Activated T-helper 1 cell treated with anti-CD3 and anti-CD28 coated beads, Interleukin-2, amount 50 U/mL, for 16 hours (primary cell): ENCODE measurements at places on chromosomes 13 and 19.

DNA sequence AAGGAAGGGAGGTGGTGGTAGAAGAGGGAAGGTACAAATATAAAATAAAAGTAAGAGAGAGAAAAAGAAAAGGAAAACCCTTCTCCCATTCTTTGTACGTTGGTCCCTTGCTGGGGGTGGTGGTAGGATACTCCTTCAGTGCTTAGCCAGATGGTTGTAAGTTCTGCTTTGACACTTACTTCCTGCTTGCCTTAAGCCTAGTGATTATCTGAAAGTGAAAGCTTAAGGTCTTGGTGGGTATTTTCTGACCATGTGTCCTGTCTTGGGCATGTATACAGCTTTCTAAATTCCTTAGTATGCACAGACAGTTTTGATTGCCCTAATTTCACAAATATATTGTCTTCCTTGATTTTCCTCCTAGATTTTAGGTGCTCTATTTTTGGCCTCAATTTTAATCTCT is 314.8 kb downstream of the PCDH17 start:
- DNase-seq = no peak

- no peak for DNase-seq
Observed at GRCh38 chr19:52297601-52298364, 814 bp downstream of the ZNF480 start.

DNA sequence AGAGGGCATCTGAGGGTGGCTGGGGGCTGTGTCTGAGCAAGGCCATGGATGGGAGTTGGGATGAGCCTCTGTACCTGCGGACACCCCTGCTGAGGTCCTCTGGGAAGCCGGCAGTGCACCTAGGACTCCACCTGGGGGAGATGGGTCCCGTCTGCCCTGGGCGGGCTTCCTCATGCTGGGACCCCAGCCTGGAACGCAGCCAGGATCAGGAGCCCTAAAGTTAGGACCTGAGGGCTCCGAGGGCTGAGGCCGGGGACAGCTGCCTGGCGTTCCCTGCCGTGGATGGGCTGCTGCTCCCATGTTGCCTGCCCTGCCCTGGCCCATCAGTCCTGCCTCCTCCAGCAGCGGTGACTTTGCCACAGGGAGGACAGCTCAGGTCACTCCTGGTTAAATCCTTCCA is 26.1 kb downstream of the CRTC1 start:
- no peak for DNase-seq

- no peak for DNase-seq
Observed at GRCh38 chr13:41111454-41111853, 21.1 kb downstream of the KBTBD6 start.

GRCh38 chr19:20357921-20358320 is 190.9 kb downstream of the ZNF486 start:
- no peak for DNase-seq

- no peak for DNase-seq
Observed at GRCh38 chr19:4064496-4065260, 2.0 kb downstream of the ZBTB7A start.

- no peak for DNase-seq
Observed at GRCh38 chr13:38967446-38967845, 23.2 kb downstream of the STOML3 start.

DNA sequence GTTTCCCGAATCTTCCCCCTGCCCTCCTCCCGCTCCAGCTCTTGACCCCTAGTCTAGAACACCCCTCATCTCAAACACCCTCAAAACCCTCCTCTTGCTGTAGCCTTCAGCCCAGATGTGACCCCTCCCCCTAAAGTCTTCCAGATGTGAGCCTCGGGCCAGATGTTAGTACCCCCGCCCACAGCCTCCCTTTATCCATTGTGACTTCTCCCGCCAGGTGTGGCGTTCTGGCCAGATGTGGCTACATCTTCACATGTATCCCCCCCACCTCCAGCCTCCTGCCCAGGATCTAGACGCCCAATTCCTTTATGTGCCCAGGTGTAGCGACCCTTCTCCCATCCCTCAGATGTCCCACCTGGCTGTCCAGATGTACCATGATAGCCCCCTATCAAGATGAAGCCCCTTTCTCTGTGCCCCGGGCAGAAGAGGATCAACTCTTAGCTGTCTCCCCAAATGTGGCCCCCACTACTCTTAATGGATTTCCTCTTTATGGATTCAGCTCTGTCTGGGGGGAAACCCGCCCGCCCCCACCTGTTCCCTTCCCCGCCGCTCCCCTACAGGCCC is 517 bp upstream of the LTBP4 start:
- no peak for DNase-seq

GRCh38 chr13:78802912-78803311 is 144.0 kb upstream of the OBI1 start:
- DNase-seq = no peak

DNA sequence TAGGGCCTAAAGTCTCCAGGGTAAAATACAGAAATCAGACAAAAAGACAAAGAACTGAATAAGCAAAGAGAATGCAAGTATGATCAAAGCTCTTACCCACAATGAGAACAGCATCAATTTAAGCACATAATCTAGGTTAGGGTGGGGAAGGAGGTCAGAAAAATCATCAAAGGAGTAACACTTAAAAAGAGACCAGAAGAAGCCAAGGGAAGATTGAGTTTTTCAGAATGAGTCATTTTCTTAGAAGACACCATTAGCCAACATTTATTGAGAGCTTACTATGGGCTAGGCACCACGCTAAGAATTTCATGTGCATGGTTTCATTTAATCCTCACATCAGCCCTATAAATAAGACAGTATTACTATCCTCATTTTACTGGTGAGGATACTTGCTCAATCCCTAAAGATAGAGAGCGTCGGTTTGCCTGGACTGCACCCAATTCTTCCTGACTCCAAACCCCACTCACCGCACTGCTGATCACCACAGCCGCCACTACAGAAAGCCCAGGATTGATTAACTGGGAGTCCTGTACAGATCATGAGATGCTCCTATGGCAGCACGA is 1.7 kb upstream of the SHISA2 start:
- DNase-seq = no peak

DNA sequence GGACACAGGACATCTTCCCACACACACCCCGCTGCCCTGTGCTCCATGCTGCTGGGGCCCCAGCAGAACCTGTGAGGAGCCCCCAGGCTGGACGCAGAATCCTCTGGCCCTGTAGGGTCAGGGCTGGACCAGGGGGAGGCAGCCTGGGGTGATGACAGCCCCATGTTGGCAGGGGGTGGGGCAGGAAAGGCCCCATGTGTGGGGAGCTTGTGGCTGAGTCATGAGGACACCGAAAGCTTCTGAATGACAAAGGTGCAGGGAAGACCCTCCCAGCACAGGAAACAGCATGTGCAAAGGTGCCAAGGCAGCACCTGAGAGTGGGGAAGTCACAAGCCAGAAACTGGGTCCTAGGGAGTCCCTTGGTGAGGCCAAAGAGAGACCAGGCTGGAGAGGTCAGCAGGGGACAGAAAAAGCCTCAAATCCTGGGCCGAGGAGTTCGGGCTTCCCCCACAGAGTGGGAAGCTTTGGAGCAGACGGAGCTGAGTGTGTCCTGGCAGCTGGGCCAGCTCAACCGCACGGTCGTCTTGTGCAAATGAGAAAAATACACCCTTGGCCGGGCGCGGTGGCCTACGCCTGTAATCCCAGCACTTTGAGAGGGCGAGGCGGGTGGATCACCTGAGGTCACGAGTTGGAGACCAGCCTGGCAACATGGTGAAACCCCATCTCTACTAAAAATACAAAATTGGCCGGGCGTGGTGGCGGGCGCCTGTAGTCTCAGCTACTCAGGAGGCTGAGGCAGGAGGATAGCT is 17.5 kb downstream of the ATP8B3 start:
- DNase-seq = no peak

DNA sequence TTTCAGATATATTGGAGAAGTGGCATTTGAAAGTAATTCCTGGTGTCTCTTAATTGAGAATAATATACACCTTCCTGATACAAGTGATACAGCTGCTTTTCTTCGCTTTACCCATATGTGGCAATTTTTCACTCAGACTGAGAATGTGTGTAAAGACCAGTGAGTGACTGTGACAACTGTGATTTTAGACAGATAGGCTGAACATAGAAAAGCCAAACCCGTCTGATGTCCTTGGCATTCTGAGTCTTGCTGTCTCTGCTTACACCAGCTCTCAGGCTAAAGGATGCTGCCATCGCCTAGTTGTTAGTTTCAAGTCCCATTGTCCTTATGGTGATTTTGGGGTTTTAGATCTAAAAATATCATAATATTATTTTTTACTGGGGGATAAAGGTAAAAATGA is 492.6 kb downstream of the RFC3 start:
- DNase-seq = no peak

DNA sequence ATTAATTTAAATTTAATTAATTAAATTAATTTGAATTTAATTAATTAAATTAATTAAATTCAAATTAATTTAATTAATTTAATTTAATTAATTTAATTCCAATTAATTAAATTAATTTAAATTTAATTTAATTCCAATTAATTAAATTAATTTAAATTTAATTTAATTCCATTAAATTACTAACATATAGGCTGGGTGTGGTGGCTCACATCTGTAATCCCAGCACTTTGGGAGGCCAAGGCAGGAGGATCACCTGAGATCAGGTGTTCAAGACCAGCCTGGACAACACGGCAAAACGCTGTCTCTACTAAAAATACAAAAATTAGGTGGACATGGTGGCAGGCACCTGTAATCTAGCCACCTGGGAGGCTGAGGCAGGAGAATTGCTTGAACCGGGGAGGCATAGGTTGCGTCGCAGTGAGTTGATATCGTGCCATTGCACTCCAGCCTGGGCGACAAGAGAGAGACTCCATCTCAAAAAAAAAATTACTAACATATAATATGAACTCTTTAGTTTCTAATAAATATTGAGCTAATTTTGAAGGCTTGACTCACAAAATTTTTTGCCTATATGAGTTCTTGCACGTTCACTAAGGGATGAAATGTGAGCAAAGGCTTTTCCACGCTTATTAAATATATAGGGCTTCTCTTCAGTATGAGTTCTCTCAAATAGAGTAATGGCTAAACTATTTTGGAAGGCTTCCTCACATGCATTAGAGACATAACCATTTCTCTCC is 9.0 kb upstream of the USP29 start:
- no peak for DNase-seq

DNA sequence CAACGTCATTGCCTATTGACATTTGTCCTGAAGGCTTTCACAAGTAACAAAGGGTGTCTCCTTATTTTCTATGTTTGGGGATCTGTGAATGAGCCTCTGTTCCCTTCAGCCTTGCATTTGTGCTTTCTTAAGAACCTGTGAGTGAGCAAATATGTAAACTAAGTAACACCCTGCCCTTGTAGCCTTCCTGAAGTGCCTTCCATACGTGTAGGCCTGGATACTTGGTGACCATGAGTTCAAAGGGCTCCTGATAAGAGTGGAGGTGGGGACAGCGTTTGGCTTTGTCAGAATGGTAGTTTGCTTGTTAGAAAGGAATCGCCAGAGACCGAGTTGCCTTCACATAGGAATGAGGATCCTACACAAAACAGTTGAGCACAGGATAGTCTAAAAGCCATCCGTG is 14.5 kb upstream of the CCDC97 start:
- DNase-seq = no peak

GRCh38 chr13:78323040-78323439 is 280.3 kb downstream of the POU4F1 start:
- no peak for DNase-seq
